NCI-H1436 (cell line): ENCODE measurements at places on chromosomes 13 and 19.

- no peak for DNase-seq
These were observed 56.1 kb upstream of the ZNF835 start for GRCh38 chr19:56727677-56728076.

DNA sequence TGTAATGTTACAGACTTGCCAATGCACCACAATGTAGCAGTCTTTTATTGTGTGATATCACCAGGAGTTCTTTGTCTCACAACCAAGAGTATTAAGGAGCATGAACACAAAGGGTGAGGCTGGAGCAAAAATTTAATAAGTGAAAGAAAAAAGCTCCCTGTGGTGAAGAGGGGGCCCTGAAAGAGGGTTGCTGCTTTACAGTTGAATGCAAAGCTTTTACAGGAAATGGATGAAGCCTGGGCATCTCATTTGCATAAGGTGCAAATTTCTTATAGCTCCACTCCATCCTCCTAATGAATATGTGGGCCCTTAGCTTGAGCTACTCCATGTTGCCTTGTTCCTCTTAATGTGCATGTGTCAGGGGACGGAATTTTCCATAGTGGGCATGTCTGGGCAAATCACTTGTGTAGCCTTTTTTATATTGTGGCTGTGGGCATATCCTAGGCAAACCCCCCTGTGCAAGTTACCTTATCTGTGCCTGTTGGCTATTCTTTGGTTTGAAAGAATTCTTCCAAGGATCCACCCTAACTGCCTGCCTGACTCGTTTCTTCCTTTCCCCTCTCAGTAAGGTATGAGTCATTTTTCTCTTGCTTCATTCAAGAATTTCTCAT, 45.3 kb upstream of the TRPC4 start:
- DNase-seq = no peak

DNA sequence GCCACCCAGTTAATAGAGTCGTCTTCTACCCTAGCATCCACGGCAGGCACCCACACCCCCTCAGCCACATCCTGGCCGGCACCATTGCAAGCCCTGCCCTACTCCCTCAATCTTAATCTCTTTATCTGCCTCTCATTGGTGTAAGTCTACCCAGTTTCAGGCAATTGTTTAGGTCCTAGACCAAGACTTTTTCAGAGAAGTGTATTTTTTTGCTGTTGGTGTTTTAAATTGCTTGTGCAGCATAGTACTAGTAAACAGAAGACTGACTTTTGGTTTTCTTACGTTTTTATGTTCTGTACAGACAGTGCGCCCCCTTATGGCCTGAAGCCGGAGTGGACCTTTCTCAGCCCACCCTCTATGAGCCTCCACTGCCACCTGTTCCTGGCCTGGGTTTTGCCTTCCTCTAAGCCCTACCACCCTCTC, 2.3 kb upstream of the LCP1 start:
- DNase-seq = no peak

GRCh38 chr13:99087954-99088491, 110.2 kb upstream of the DOCK9 start:
- DNase-seq = peak; percentile 75

- no peak for DNase-seq
These were observed 109.3 kb downstream of the COL4A2 start for GRCh38 chr13:110416131-110417025.

DNA sequence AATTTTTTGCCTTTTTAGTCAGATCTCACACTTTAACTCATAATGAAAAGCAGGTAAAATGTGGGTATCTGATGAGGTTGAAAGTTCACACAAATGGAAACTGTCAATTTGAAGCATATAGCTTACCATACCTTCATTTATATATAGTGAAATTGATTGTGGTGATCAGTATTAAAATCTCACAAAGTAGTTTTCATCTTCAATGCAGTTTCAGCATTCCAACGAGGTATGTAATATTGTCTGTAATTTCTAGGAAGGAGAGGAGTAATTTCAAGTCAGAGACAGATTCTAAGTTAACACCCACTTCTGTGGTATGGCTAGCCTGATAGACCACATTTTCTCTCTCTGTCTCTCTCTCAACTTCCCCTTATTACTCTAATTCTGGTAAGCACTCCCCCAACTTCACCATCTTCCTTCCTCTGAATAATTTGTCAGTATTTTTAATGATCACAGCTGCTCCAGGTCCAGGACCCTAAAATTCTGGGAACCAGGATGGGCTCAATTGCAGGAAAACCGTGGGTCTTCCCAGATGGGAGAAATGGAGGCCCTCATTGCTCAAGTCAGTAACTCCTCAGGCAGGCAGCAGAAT, 455.7 kb downstream of the FGF9 start:
- no peak for DNase-seq

- DNase-seq = no peak
These were observed 547.7 kb upstream of the KLF12 start for GRCh38 chr13:74681891-74682290.

GRCh38 chr19:18428787-18429674, 8.9 kb downstream of the ISYNA1 start:
- peak; percentile 94 for DNase-seq

DNA sequence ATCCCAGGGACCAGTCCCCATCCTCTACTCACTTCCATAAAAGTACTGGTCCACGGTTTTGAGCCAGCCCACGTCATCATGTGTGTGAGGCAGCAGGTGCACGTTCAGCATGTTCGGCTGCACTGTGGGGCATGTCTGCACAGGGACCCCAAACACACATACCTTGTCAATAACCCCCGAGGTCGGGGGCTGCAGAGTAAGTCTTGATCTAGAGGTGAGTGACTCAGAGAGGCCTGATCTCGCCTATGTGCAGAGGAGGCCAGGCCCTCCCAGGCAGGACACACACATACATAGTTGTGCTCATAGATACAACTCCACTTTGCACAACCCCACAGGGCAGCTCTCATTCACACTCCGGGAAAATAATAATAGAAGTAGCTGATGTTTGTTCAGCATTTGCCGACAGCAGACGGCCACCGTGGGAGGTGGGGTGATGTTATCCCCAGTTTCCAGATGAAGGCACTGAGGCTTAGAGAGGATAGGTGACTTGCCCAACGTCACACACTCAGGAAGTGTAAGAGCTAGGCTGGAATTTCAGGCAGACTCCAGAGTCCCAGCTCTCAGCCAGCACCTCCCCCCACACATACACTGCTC, 774 bp downstream of the MAN2B1 start:
- no peak for DNase-seq

DNA sequence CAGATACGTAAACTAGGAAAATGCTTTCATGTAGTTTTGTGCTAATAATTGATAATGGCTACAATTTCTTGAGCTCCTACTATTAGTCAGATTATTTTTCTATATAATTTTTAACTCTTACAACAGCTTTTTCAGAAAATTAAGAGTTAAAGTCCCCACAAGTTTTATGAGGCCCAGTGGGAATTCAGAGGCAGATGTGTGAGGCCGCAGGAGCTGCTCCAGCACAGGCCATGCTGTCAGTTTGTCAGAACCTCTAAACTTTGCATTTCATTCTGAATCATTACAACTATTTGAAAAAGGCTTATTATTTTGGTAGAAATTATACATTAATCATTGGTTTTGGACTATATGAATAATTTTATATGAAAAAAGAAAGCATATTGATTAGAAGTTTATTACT, 370.8 kb downstream of the MYO16 start:
- DNase-seq = no peak

GRCh38 chr13:50552424-50552966, 291.0 kb downstream of the DLEU7 start:
- no peak for DNase-seq

DNA sequence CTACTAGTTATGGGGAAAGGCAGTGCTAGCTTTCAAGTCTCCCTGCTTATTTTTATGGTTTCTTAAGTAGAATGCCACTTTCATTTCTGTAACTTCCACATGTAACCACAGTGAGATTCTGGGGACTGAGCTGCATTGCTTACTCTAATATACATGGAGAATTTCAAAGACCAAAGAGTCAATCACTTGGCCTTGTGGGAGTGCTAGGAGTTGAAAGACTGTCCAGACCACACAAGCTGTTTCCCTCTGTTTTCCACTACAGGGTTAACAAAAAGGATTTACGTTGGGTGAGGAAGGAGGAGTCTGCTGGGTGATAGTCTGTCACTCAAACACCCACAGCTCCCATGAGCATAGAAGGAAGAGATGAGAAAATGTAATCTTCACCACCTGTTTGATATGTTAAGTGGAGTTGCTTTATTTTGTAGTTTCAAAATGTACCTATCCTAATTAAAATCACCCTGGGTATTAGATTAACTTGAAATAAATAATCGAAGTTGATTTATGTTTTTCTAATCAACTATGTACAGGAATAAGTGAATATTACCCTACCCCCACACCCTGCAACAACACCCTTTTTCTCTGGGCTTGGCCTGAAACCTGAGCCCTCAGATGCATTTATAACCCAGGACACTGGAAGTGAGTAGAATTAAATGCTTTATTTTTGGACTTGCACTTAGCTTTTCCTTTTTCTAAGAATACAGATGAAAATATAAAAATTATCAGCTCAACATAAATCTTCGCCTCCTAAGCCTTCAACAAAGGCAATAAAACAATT, 225.8 kb upstream of the SLC10A2 start:
- DNase-seq = no peak

- DNase-seq = no peak
These were observed 16.7 kb downstream of the UGGT2 start for GRCh38 chr13:96036515-96036914.

DNA sequence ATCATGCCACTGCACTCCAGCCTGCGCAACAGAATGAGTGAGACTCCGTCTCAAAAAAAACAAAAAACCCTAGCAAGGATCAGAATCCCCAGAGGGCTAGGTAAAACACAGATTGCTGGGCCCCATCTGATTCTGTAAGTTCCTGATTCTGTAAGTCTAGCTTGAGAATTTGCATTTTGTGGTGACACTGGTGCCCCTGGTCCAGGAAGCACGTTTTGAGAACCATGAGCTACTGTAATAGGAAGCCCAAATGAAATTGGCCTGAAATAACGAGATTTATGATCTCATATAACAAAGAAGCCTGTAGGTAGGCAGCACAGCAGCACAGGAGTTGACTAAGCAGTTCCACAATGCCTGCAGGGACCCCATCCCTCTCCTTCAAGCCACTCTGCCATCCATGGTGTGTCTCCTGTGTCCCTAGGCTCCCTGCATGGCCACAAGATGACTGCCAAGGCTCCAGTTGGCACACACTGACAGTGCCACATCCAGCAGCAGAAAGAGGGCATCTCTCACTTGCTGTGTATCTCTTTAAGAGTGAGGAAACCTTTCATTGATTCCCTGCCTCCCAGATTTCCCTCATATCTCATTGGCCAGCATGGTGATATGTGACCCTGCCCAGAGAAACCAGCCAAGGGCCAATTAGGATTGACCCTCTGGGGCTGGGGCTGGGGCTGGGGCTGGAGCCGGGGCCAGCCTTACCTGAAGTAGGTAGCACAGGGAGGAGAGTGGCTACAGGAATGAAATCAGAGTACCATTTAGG, 21.7 kb downstream of the SIPA1L3 start:
- DNase-seq = no peak

DNA sequence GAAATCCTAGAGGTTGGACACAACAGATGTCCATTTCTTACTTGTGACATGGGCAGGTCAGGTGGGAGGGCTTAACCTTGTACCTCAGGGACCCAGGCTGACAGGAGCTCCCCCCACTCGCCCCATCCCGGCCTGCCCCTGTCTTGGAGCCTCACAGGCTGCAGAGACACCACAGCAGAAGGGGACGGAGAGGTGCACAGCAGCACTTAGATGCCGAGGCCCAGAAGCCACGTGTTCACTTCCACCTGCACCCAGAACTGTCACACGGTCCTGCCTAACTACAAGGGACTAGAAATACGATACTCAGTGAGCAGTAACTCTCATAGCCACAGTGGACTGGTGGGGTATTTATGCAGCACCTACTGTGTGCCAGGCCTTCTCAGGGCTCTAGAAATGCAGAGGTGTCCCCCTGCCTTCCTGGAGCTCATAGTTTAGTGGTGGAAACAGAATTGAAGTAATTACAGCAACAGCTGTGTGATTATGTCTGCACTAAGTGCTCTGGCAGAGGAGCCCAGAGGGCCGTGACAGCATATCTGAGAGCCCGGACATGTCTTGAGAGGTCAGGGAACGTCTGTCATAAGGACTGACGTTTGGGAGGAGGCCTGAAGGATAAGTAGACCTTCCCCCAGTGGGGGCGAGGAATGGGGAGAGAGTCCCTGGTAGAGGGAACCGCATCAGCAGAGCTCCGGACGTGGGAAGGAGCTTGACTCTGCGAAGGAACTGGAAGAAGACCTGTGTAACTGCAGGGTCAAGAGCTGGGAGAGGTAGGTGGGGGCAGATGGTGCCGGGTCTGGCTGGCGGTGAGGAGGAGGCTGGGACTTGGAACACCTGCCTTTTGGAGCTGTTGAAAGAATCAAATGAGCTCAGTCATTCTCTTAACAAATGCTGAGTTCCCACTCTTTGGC, 130.0 kb downstream of the SIPA1L3 start:
- DNase-seq = no peak

DNA sequence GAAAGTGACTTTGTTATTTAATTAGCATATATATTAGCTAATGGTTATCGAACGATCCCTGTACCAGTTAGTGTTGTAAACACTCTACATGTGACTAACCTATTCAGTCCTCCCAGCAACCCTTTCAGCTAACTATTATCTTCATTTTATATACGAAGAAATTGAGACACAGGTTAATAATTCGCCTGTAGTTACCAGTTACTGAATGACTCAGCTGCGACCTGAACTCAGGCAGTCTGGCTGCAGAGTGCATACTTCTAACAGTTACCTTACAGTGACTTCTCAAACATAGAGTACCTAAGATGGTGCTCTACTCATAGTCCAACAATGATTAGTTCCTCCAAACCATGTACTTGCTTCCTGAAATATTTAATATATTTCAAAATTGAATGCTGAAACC, 117.7 kb downstream of the FNDC3A start:
- no peak for DNase-seq

- DNase-seq = no peak
These were observed 2040.3 kb upstream of the PCDH20 start for GRCh38 chr13:63455938-63456337.

- peak; percentile 12 for DNase-seq
These were observed 1289.4 kb downstream of the PCDH9 start for GRCh38 chr13:65940720-65941119.

DNA sequence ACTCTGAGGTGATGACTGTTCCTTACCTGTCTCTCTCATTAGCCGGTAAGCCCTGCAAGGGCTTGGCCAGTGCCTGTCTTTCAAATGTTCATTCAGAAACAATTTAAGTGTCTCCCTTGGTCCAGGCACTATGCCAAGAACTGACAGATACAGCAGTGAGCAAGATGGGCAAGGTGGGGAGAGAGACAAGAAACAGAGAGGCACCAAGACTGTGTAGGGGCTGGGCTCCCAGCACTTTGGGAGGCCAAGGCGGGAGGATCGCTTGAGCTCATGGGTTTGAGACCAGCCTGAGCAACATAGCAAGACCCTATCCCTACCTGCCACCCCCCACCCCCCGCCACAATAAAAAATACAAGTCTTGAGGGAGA, 1.3 kb upstream of the CCNE1 start:
- DNase-seq = no peak

GRCh38 chr19:38710416-38710702, 33.9 kb downstream of the CAPN12 start:
- no peak for DNase-seq

- no peak for DNase-seq
These were observed 18.3 kb downstream of the FBXO27 start for GRCh38 chr19:39014037-39014436.
